ENCODE measurements at places on chromosomes 11 and 22. TPM values are rescaled to one million over a fixed set of nuclear protein-coding genes. Genes with fewer than 3 reads are reported as not detected.
A peak's percentile ranks its signal among the peaks of the same experiment; 100 is the strongest.

The ZNF195 gene
- 19.6 TPM for total RNA-seq

- H3K36me3 ChIP-seq, result no peaks in the 10 kb centered on the region
- H3K4me3 ChIP-seq, result no peak overlapping the region
- no peak overlapping the region for H3K27ac ChIP-seq
- DNase-seq, result no peak
Observed at GRCh38 chr11:15837901-15838489, 518.4 kb downstream of the SOX6 start.

The TBC1D22A gene
- 33.5 TPM for total RNA-seq

The BATF2 gene
- 3.2 TPM for total RNA-seq

The ASCC2 gene
- 57.4 TPM for total RNA-seq

The APOL6 gene
- total RNA-seq, result 35.8 TPM

The RASL10A gene
- total RNA-seq, result 1.8 TPM

DNA sequence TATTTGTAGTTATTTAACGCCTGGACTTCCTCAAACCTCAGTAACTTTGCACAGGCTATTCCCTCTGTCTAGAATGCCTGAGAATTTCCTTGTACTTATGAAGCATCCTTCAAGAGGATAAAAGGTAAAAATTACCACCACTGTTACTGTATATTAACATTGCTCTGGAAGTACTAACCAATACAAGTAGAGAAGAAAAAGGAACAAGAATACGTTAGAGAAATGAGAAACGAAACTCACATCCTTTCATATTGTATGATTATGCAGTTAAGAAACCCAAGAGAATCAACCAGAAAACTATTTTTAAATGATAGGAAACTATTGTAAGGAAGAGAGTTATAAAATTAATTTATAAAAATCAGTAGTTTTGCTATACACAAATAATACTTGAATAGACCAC is 48.2 kb upstream of the OR5P2 start:
- no peaks in the 10 kb centered on the region for H3K4me1 ChIP-seq
- H3K27ac ChIP-seq, result no peak overlapping the region
- no peak overlapping the region for H3K4me3 ChIP-seq
- no peaks in the 10 kb centered on the region for H3K36me3 ChIP-seq
- no peak for DNase-seq
- H3K27me3 ChIP-seq, result no peaks in the 10 kb centered on the region

- no peaks in the 10 kb centered on the region for H3K36me3 ChIP-seq
- no peaks in the 10 kb centered on the region for H3K27me3 ChIP-seq
- H3K4me1 ChIP-seq, result no peaks in the 10 kb centered on the region
- DNase-seq, result no peak
- H3K27ac ChIP-seq, result peak overlapping the region; percentile 27
- no peak overlapping the region for H3K4me3 ChIP-seq
Observed at GRCh38 chr11:128610721-128611617, 23.6 kb upstream of the ETS1 start.

GRCh38 chr11:2760196-2760871 is 60.5 kb upstream of the KCNQ1OT1 start:
- H3K4me1 ChIP-seq, result no peaks in the 10 kb centered on the region
- no peaks in the 10 kb centered on the region for H3K27me3 ChIP-seq
- peak; percentile 21 for DNase-seq
- no peak overlapping the region for H3K27ac ChIP-seq
- no peaks in the 10 kb centered on the region for H3K36me3 ChIP-seq

GRCh38 chr22:19891317-19892256 is 36.9 kb upstream of the GNB1L start:
- no peak overlapping the region for H3K4me3 ChIP-seq
- peaks cover 34% of the 10 kb centered on the region for H3K4me1 ChIP-seq
- no peak overlapping the region for H3K27ac ChIP-seq
- DNase-seq, result no peak
- H3K27me3 ChIP-seq, result no peaks in the 10 kb centered on the region

DNA sequence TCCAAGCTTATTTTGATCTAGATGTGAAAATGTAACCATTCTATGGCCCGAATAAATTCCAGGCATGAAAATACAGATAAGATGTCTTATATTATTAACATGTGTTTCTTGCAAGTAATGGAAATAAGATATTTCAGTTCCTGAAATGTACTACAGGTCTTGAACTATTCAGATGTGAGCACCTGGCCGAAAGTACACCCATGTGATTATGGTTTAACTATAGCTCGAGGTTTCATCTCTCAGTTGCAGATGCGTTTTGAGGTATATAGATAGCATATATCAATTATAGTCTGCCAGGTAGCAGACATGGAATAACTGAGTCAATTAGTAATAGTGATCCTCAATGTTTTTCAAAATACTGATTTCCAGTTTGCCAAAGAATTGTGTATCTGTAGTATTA is 68.3 kb downstream of the DDIAS start:
- H3K36me3 ChIP-seq, result no peaks in the 10 kb centered on the region
- H3K27me3 ChIP-seq, result no peaks in the 10 kb centered on the region
- DNase-seq, result no peak
- H3K27ac ChIP-seq, result no peak overlapping the region
- H3K4me3 ChIP-seq, result no peak overlapping the region

The CXCR5 gene
- total RNA-seq, result not detected

The C11orf91 gene
- not detected for total RNA-seq

- H3K27ac ChIP-seq, result no peak overlapping the region
- no peak overlapping the region for H3K4me3 ChIP-seq
- H3K4me1 ChIP-seq, result peaks cover under 1% of the 10 kb centered on the region
- DNase-seq, result no peak
Observed at GRCh38 chr22:36002718-36003260, 25.8 kb downstream of the RBFOX2 start.

DNA sequence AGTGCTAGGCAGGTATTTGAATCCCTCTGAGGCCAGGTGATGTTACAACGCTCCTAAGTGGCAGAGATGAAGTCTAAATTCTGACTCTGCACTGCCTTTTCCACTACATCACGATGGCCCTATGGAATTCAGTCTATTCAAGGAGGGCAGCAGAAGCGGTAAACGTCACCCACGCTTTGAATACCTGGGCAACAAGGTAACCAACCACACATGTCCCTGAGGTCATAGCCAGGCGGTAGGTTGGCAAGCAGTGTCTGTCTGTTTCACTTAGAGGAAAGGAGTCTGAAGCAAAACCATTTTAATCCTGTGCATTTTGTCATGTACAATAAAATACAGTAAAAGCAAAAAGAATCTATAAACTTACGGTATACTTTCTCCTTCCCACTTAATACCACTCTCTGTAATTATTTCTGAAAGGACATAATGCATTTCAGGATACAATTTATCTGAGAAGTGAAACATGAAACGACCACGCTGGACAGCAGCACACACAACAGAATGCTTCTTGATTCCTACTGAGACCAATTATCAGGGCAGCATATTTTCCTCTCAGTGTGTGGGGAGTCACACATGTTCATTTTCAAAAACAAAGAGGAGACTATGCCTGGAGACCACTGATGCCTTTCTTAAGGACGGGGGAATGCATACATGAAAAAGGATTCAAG is 51.3 kb downstream of the PRDM10 start:
- H3K27me3 ChIP-seq, result no peaks in the 10 kb centered on the region
- no peak for DNase-seq
- H3K4me3 ChIP-seq, result no peak overlapping the region
- no peaks in the 10 kb centered on the region for H3K4me1 ChIP-seq
- no peaks in the 10 kb centered on the region for H3K36me3 ChIP-seq

DNA sequence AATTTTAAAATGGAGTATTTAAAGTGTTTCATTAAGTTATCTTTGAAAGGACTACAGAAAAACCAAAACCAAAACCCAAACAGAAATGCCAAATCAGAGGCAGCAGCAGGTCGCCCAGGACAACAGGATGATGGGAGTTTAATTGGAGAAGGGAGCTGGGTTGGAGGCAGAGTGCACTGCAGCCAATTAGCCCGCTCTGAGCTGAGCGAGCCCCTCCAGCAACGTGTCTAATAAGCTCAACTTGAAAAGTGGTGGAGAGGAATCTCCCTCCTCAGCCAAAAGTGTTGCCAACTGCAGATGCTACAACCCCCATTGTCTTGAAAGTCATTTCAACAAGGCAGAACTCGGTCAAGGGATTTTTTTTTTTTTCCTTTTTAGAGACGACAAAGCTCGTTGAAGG is 323.9 kb downstream of the CADM1 start:
- DNase-seq, result no peak
- H3K4me3 ChIP-seq, result no peak overlapping the region
- no peaks in the 10 kb centered on the region for H3K36me3 ChIP-seq
- H3K27ac ChIP-seq, result no peak overlapping the region
- no peaks in the 10 kb centered on the region for H3K4me1 ChIP-seq

- no peaks in the 10 kb centered on the region for H3K27me3 ChIP-seq
- no peaks in the 10 kb centered on the region for H3K4me1 ChIP-seq
- H3K4me3 ChIP-seq, result no peak overlapping the region
- no peak for DNase-seq
- H3K27ac ChIP-seq, result no peak overlapping the region
- H3K36me3 ChIP-seq, result no peaks in the 10 kb centered on the region
Observed at GRCh38 chr11:28176351-28176750, 68.2 kb downstream of the METTL15 start.

- H3K27ac ChIP-seq, result peak overlapping the region; percentile 2
- H3K4me1 ChIP-seq, result peaks cover 39% of the 10 kb centered on the region
- H3K27me3 ChIP-seq, result no peaks in the 10 kb centered on the region
- H3K4me3 ChIP-seq, result no peak overlapping the region
- peaks cover 4% of the 10 kb centered on the region for H3K36me3 ChIP-seq
- DNase-seq, result no peak
Observed at GRCh38 chr22:30314915-30315314, 11.8 kb downstream of the TBC1D10A start.

The ANKRD42 gene
- total RNA-seq, result 14.1 TPM

GRCh38 chr11:94795476-94796189 is 27.5 kb downstream of the AMOTL1 start:
- H3K27me3 ChIP-seq, result no peaks in the 10 kb centered on the region
- DNase-seq, result no peak
- peaks cover 35% of the 10 kb centered on the region for H3K4me1 ChIP-seq
- no peak overlapping the region for H3K4me3 ChIP-seq

GRCh38 chr22:25386538-25386884 is 167.1 kb downstream of the CRYBB2 start:
- H3K27me3 ChIP-seq, result no peaks in the 10 kb centered on the region
- peaks cover 5% of the 10 kb centered on the region for H3K36me3 ChIP-seq
- H3K4me1 ChIP-seq, result peaks cover 51% of the 10 kb centered on the region
- H3K4me3 ChIP-seq, result no peak overlapping the region

- no peaks in the 10 kb centered on the region for H3K36me3 ChIP-seq
- H3K27me3 ChIP-seq, result no peaks in the 10 kb centered on the region
- peaks cover 13% of the 10 kb centered on the region for H3K4me1 ChIP-seq
- H3K27ac ChIP-seq, result no peak overlapping the region
- no peak for DNase-seq
Observed at GRCh38 chr22:31743871-31744270, 6.1 kb downstream of the PRR14L start.

DNA sequence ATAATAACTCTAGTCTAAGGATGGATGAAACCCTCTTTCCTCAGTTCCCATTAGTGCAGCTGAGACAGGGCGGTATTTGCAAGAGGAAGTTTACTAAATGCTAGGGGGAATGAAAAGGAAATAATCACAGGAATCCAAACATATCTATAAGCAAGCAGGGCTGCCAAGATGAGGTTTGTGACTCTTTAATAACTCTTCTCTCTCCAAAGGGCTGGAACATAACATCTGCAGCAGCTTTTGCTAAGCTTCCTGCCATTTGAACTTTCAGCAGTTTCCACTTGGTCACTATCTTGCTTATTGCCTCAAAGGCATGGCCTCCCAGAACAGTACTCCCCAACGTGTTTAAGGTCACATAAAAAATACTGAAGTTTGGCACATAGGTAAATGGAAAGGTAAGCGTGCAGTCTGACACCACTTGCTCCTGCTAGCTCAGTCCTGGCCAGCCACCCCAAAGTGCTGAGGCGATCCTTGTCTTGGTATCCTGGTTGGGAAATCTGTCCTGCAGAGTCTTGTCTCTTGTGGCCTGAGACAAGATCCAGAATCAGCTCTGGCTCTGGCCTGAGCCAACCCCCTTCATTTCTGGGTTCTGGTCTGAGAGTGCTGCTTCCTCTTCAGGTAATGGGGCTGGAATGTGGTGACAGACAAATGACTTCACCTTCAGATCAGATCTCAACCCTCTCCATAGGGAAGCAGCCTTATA is 81.8 kb downstream of the KCNC1 start:
- peak; percentile 40 for DNase-seq
- no peaks in the 10 kb centered on the region for H3K36me3 ChIP-seq
- no peaks in the 10 kb centered on the region for H3K4me1 ChIP-seq
- H3K4me3 ChIP-seq, result no peak overlapping the region
- H3K27ac ChIP-seq, result no peak overlapping the region
- no peaks in the 10 kb centered on the region for H3K27me3 ChIP-seq

GRCh38 chr22:47495110-47495509 is 732.7 kb downstream of the TBC1D22A start:
- DNase-seq, result no peak
- H3K4me3 ChIP-seq, result no peak overlapping the region
- H3K27me3 ChIP-seq, result no peaks in the 10 kb centered on the region
- no peaks in the 10 kb centered on the region for H3K36me3 ChIP-seq

- peaks cover 77% of the 10 kb centered on the region for H3K4me1 ChIP-seq
- DNase-seq, result peak; percentile 96
- H3K4me3 ChIP-seq, result peak within 1 kb of the TSS; percentile 34
- no peaks in the 10 kb centered on the region for H3K27me3 ChIP-seq
- H3K27ac ChIP-seq, result peak within 1 kb of the TSS; percentile 93
Observed at GRCh38 chr11:68010090-68011041, at the start of gene ALDH3B1. ALDH3B1 (plus strand) TSS chr11:68010327; CDS start chr11:68015298, 4,971 bp downstream.

GRCh38 chr22:43136255-43136654 is 6.9 kb downstream of the MCAT start:
- H3K27ac ChIP-seq, result peak overlapping the region; percentile 57
- H3K36me3 ChIP-seq, result peaks cover 88% of the 10 kb centered on the region

All from left lung (tissue), 14 donors.